ENCODE measurements at places on chromosomes 1 and 21.

- DNase-seq: no peak
These were observed 145.5 kb upstream of the PLD5 start for GRCh38 chr1:242670019-242670418.

DNA sequence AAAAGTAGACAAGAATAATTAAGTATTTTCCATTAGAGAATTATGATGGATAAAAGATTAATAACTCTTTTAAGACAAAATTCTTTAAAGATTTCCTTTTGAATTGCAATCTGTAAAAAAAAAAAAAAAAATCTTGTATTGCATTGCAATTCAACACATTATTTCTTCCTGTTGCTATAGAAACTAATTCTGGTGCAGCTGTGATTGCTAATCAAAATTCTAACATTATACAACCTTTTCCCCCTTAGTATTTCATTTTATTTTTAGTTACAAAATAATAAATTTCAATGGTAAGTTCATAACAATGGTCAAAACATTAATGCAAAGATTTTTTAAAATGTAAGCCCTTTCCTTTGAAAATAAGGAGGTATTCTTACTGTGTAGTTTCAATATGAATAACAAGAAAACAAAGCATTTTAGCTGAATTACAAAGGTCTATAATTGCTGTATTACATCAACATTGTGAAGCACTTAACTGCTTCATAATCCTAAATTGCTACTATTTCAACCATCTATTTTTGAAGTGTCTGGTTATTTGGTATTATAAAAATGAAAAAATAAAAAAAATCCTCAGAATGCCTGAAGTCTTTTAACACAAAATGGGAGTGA lies 135.0 kb downstream of the SYT14 start:
- DNase-seq: no peak

DNA sequence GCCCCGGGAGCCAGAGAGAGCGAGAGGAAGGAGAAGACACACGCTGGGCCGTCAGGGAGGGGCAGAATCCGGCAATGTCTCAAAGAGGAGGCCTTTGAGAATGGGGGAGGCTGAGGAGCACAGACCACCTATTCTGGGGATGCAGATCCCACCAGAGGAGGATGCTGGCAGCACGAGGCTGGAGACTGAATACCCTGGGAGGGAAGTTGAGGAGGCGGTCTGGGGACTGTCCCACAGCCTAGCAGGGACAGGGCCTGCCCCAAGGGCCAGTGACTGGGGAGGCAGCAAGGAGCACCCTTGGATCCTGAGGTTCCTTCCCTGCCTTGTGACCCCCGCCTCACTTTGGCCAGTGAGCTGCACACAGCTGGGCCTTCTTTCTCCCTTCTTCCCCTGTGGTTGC lies 49.2 kb downstream of the SLC37A1 start:
- DNase-seq: no peak

GRCh38 chr1:222927031-222927430 lies 112.2 kb downstream of the DISP1 start:
- DNase-seq: no peak
